Kidney (tissue), 22 donors: ENCODE measurements at places on chromosomes 3 and 15. TPM values are rescaled to one million over a fixed set of nuclear protein-coding genes. Genes with fewer than 3 reads are reported as not detected.

The HRG gene
- 0.35 TPM for total RNA-seq

The GP5 gene
- total RNA-seq: 0.22 TPM

The KPNA1 gene
- total RNA-seq: 64.5 TPM

DNA sequence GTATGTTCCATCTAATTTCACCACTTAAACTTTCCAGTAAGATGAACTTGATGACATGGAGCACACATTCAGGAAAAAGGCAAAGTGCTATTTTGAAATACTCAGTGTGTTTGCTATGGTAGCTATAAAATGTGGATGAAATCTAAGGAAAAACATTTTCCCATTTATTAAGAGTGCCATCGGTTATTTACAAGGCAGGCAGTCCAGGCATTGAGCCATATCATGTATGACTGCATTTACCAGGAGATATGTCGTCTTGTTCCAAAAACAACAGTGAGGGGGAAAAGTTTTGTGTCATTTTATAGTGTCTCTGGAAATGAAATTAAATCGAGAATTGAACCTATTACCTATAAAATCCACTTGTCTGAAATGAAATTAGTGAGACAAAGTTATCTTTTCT is 13.7 kb downstream of the ANXA2 start:
- no peaks in the 10 kb centered on the region for H3K4me1 ChIP-seq
- no peak for DNase-seq
- H3K27me3 ChIP-seq: no peaks in the 10 kb centered on the region
- no peak overlapping the region for H3K27ac ChIP-seq
- no peaks in the 10 kb centered on the region for H3K36me3 ChIP-seq
- H3K4me3 ChIP-seq: no peak overlapping the region

DNA sequence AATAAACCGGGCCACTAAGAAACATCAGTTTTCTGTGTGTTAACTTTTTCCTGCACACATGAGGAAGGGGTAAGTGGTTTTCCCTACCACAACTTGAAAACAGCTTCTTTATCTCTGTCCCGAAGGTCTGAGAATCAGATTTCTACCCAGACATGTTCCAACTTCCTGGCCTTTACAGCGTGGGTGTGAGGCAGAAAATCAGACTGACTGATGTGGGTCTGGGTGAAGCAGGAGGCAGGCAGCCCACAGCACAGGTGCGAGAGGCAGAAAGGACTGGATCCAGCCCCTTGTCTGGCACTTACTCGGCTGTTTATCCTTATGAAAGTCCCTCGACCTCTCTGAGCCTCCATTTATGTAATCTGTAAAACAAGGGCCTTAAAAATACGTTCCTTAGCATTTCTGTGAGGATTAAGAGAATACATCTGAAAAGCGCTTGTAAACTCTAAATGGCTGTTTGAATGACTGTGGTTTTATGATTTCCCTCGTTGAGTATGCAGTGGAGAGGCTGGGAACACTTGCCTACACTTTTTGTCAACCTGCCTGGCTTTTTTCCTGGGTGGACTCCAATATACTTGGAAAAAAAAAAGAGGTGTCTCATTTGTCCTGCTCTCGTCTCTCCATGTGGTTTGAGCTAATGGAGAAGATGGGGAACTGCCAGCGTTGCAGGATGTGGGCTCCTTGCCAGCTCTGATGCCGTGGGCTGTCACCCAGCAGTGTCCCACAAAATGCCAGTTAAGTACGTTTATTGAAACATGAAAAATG is 3.1 kb downstream of the AGBL1 start:
- H3K27me3 ChIP-seq: no peaks in the 10 kb centered on the region
- no peaks in the 10 kb centered on the region for H3K4me1 ChIP-seq
- H3K4me3 ChIP-seq: no peak overlapping the region

DNA sequence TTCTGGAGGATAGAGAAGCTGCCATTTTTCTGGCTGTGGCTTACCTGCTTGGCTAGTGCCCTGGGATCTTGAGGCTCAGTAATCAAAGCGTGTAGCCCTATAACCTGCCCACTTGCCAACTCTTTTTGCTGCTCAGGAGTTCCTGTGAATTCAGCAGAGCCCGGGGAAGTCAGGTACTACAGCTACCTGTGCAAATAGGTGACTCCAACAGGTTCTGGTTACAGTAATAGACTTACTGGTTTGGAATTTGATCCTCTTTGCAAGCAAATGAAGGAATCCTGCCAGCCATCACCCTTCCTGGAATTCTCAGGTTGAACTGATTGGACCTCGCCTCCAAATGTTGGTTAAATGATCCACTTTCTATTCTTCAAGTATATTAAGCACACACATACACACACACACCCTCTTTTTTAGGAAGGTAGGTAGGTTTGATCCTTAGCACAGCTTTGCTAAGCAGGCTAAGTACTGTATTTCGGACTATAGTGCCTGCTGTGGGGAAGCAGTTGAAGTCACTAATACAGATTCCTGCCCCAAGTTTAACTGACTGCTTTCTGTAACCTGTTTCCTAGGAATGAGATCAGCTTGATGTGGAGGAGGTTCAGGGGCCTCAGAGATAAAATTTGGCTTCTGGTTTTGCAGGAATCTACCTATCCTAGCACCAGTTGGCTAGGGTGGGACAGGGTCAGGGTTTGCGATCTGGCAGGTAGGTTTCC is 2.3 kb downstream of the PPCDC start:
- DNase-seq: no peak
- peaks cover 12% of the 10 kb centered on the region for H3K4me1 ChIP-seq
- no peak overlapping the region for H3K4me3 ChIP-seq
- no peaks in the 10 kb centered on the region for H3K27me3 ChIP-seq
- no peaks in the 10 kb centered on the region for H3K36me3 ChIP-seq

- H3K27me3 ChIP-seq: no peaks in the 10 kb centered on the region
- H3K27ac ChIP-seq: no peak overlapping the region
- no peak for DNase-seq
These were observed 116.8 kb downstream of the TPRG1 start for GRCh38 chr3:189288348-189289235.

DNA sequence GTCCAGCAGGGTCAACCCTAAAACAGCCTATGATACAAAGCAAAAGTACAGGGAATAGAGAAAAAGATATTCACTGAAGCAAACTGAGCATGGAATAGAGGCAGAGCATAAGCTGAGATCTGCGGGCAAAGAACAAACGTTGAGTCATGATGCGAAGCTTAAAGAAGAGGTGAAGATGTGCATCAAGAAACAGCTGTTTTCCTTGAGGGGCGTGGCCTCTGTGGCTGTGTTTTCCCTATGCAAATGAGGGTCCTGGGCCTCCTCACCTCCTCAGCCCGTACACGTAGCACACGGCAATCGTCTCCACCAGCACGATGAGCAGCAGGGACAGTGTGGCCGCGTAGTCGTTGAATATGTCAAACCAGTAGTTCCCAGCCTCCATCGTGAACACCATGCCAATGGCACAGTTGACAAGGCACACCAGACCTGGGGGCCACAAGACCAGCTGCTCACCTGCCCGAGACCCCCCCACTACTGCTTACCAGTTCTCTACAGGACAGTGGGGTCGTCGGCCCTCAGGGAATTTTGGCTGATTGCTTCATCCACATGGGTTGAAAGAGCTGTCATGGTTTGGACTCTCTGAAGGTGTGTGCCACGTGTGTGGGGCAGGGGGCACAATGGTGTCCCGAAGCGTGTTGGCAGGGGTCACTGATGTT is 33.6 kb downstream of the SLC6A20 start:
- no peak for DNase-seq
- H3K36me3 ChIP-seq: no peaks in the 10 kb centered on the region
- H3K27me3 ChIP-seq: no peaks in the 10 kb centered on the region
- no peak overlapping the region for H3K27ac ChIP-seq
- no peak overlapping the region for H3K4me3 ChIP-seq
- H3K4me1 ChIP-seq: no peaks in the 10 kb centered on the region

- peak overlapping the region; percentile 82 for H3K27ac ChIP-seq
- no peaks in the 10 kb centered on the region for H3K36me3 ChIP-seq
- no peak overlapping the region for H3K4me3 ChIP-seq
- no peaks in the 10 kb centered on the region for H3K27me3 ChIP-seq
These were observed 16.2 kb downstream of the XIRP1 start for GRCh38 chr3:39176025-39176714.

- no peak overlapping the region for H3K4me3 ChIP-seq
- H3K27ac ChIP-seq: no peak overlapping the region
- H3K4me1 ChIP-seq: no peaks in the 10 kb centered on the region
These were observed 27.7 kb upstream of the ARF4 start for GRCh38 chr3:57624801-57625200.

GRCh38 chr3:63069806-63070475 is 194.7 kb upstream of the CADPS start:
- no peak overlapping the region for H3K27ac ChIP-seq
- DNase-seq: no peak
- no peaks in the 10 kb centered on the region for H3K27me3 ChIP-seq
- no peaks in the 10 kb centered on the region for H3K36me3 ChIP-seq
